ENCODE measurements at places on chromosomes 11 and 22.

- no peak for DNase-seq
These were observed 229.1 kb upstream of the C11orf87 start for GRCh38 chr11:109192864-109193263.

- DNase-seq = no peak
These were observed 663.7 kb upstream of the B3GAT1 start for GRCh38 chr11:135075740-135076139.

DNA sequence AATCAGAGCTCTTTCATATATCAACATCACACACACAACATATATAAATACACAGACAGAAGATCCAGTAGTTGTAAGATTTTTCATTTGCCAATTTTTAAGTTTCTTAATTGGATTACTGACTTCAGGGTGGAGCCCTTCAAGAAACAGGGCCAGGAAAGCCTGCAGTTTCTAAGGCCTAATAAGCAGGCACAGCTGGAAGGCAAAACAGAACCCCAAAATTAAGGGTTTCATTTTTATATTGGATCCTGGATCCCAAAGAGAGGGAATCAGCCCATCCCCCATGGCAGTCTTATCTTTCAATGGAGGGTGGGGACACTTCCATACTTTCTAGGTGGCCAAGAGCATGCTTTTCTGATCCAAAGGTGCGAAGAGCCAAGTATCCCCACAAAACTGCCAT is 4.7 kb upstream of the C1QTNF6 start:
- no peak for DNase-seq

DNA sequence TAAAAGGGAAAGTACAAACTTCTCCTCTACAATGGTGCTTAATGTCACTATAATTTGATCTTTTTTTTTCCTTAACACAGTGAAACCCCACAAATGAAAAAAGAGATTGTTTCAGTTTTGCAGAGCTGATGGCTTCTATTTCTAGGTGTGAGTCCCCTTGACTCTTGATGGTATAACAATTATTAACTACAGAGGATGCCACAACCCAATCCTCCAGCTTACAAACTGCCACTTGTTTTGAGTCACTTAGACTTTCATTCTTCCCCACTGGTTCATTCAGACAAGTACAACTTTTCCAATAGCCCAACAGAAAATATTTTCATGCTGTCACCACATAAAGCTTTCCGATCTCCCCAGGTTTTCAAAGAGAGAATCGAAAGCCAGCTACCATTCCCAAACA is 812.2 kb downstream of the LRRC4C start:
- no peak for DNase-seq

DNA sequence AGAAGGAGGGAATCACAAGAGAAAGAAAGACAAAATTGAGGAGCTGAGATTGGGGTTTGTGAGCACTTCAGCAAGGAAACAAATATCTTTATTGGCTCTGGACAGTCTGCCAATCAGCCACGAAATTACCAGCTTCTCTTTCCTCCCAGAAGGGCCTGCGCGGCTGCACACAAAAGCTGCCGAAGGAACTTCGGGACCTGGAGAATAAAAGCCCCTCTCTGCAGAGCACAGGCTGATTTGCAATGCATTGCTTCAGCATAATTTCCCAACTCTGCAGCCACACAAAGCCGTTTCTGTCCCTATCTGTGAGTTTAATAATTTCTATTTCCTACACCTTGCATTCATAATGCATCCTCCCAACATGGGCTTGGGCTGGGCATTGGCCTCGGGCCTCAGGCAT is 522.6 kb downstream of the BUD13 start:
- DNase-seq = no peak

GRCh38 chr11:107157146-107157808 is 139.0 kb upstream of the GUCY1A2 start:
- DNase-seq = no peak

DNA sequence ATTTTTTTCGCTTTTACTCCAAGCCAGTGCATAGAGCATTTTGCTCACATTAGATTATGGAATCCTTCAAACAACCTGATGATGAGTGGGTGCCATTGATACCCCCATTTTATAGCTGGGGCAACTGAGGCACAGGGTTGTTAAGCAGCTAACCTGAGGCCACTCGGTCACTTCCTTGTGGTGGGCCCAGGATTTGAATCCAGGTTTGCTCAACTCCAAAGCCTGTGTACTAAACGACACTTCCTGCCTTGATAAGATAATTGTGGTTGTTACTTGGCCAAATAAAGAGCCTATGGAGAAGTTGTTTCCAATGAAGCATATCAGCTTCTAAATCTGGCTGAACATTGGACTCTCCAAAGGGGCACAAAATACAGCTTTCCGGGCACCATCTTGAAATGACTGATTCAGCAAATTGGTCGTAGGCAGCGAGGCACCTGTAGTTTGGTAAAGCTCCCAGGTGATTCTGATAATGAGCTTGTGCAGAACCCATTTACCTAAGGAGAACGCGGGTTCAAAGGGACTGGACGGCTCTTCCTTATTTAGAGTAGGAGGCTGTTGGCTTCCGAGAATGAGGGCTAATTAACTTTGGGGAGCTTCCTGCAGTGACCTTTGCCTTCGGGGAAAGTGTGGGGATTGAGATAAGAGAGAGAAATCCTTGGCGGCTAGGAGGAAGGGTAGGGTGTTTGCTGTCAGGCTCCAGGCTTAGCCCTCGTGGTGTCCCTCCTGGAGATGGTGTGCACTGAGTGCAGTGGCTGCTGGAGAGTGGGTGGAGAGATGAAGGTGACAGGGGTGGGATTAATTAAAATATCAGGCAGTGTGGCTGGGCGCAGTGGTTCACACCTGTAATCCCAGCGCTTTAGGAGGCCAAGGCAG is 17.5 kb upstream of the EHF start:
- DNase-seq = no peak

DNA sequence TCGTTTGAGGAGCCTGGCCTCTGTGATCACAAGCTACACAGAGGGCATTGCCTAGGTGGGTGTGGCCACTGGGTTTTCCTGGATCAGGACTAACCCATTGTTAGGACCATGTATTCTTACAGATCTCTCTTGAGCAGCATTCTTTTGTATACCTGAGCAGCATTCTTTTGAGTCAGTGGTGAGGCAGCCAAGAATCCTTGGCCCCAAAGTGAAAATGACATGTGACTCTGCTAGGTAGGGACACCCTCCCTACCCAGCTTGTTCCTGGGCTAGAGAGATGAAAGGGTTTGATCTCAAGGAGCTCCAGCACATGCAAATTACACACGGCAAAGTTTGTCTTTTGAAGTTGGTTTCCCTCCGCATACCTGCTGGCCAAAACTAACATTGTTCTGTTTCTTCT is 55.0 kb upstream of the HORMAD2 start:
- DNase-seq = no peak

GRCh38 chr11:128042290-128042751 is 545.0 kb downstream of the ETS1 start:
- DNase-seq = no peak

DNA sequence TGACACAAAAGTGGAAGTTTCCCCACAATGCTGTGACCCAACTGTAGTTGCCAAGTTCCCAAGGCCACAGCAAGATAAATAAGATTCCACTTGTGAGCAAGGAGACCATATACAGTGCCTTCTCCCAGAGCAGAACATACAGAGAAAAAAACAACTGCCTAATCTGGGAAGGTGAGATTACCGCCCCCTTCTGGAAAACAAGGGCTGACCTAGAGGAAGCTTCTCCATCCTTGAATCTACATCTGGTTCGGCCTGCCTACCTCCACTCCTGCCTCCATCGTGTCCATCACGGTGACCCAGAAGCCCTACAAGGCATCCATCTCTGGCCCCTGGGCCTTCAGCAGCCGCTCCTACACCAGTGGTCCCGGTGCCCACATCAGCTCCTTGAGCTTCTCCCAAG is 6.1 kb upstream of the RNASEH2C start:
- DNase-seq = no peak

GRCh38 chr11:88555829-88556202 is 218.3 kb upstream of the CTSC start:
- no peak for DNase-seq

GRCh38 chr11:74725701-74726100 is 5.5 kb downstream of the CHRDL2 start:
- DNase-seq = no peak

DNA sequence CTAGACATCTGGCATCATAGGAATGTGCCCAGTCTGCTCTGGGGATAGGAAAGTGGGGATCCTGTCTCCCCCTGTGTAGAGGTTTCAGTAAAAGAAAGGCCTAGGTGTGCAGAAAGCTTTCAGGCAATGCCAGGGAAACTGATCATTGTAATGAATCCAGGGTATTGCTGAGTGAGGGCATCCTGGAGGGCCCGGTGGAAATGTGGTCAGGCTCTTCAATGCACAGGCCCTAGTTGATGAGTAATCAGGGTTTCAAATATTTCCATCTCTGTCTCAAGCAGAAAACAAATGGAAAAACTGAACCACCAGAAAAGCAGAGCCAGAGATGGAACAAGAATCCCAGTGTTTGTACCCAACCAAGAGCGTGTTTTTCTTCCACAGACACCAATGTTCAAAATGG is 2.0 kb downstream of the CD3E start:
- no peak for DNase-seq

GRCh38 chr22:23033116-23033905 is 37.0 kb upstream of the GNAZ start:
- no peak for DNase-seq

DNA sequence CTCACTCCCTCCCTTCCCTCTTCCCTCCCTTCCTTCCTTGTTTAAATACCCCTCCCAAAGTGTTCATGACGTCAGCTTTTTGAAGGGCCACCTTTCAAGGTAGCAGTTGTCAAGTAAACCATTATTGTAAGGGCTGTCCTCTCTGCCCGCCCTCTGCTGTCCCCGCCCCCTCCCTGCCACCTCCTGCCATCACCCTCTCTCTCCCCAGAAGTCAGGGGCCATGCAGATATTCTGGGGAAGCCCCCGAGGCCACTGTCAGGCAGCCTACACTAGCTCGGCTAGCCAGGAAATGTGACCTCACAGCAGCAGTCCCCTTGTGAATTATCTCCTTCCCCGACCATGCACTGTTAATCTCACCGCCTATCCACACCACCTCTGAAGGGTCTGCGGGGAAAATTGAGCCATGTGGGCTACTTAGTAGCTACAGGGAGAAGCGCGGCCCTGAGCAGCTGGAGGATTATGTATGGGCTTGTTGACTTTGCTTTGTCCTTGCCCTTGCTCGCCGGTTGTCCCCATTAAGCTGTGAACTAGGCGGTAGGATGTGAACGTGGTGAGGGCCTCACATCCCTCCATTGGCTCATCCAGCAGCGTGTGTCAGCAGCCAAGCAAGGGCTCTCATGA is 42.1 kb upstream of the ATXN10 start:
- no peak for DNase-seq

GRCh38 chr11:34234086-34234740 is 123.6 kb downstream of the ABTB2 start:
- DNase-seq = peak; percentile 44

DNA sequence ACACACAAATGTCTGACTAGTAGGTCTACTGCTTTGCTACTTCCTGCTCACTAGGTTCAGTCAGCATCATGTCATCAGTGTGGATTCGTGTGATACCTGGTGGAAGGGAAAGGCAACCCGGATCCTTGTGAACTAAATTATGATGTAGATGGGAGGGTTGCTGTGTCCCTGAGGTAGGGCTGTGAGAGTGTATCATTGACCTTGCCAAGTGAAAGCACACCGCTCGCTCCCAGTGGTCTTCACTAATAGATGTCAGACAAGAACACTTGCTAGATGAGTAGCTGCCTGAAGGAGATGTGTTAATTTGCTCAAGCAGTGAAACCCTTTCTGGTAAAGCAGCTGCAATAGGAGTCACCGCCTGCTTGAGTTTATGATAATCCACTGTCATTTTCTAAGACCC is 119.4 kb downstream of the WNT7B start:
- no peak for DNase-seq

DNA sequence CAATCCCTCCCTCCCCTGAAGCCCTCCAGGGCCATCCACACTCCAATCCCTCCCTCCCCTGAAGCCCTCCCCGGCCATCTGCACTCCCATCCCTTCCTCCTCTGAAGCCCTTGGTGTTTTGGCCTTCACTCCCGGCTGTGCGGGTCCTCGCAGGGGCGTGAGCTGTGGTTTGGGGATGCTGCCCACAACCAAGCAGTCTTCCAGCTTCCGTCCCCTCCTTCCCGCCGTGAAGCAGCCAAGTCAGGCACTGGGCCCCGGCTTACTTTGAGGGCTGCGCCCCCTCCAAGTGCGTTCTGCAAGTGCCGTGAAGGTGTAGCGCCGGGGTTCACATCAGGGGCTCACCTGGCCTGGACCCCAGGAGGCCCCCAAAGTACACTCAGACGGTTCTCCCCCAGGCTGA is 335.9 kb downstream of the BRD1 start:
- no peak for DNase-seq

GRCh38 chr11:107856180-107856980 is 2.2 kb downstream of the SLC35F2 start:
- no peak for DNase-seq

DNA sequence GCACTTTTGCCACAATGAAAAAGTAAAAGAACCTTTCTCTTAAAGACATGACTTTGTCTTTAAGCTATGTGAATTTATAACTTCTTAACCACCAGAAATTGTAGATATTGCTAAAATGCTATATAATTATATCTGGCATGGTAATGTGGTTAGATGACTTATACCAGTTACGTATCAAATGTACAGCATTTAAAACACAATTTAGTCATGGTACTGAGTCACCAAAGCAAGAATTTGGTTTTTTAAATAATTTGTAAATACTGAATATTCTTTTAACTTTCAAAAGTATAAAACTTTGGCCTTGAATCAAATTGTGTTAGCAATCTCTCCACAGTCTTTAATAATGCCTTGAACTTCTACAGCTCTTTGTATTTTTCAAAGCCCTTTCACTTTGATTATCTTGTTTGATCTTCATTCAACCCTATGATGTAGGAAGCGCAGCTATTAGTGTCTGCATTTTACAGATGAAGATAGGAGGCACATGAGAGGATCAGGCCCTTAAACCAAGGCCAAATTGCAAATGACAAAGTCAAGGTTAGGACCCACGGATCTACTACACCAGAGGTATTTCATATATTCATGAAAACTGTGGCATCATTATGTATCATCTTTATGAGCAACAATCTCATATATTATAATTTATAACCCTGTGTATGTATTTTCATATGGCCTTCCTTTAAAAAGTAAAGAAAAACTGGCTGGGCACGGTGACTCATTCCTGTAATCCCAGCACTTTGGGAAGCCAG is 4.4 kb upstream of the SYTL2 start:
- no peak for DNase-seq
